ENCODE measurements at places on chromosomes 1 and 21. TPM values are rescaled to one million over a fixed set of nuclear protein-coding genes. Genes with fewer than 3 reads are reported as not detected.

Gene GPR52
- total RNA-seq = 5.8 TPM

Gene AADACL4
- not detected for total RNA-seq

Gene FMOD
- total RNA-seq = 0.92 TPM

Gene AUNIP
- total RNA-seq = 2.3 TPM

Gene OR14K1
- total RNA-seq = not detected

Gene SETD4
- 33.7 TPM for total RNA-seq

Gene ITLN2
- total RNA-seq = not detected

Gene LPAR3
- 0.46 TPM for total RNA-seq

Data from diencephalon (tissue), 1 donor.